Smooth muscle cell of the umbilical artery (primary cell): ENCODE measurements at places on chromosomes 5 and 9. TPM values are rescaled to one million over a fixed set of nuclear protein-coding genes. Genes with fewer than 3 reads are reported as not detected.

PHYHD1 gene
- 2.1 and 3.4 TPM in 2 replicates for total RNA-seq

SLC23A1 gene
- total RNA-seq, result not detected in 2 replicates

ACTBL2 gene
- total RNA-seq, result 0.89 and 1.4 TPM in 2 replicates

TAS2R1 gene
- total RNA-seq, result not detected in 2 replicates

DPM2 gene
- 8.9 and 13.2 TPM in 2 replicates for total RNA-seq

BAG1 gene
- total RNA-seq, result 12.8 and 13.9 TPM in 2 replicates

SV2C gene
- not detected in 2 replicates for total RNA-seq

PCDH1 gene
- total RNA-seq, result 0.60 and 0.89 TPM in 2 replicates

RXRA gene
- 7.4 and 12.4 TPM in 2 replicates for total RNA-seq

STC2 gene
- 197 and 487 TPM in 2 replicates for total RNA-seq

WWC1 gene
- total RNA-seq, result 1.2 and 7.0 TPM in 2 replicates

C8G gene
- total RNA-seq, result 0.59 TPM in 1 of 2 replicates, not detected in the other

PCDHB11 gene
- total RNA-seq, result 0.05 and 0.30 TPM in 2 replicates
